ENCODE measurements at places on chromosomes 1 and 21.

- no peak for DNase-seq
These were observed 43.4 kb downstream of the RSPH1 start for GRCh38 chr21:42452401-42453223.

GRCh38 chr1:38848071-38848470, 11.5 kb downstream of the RRAGC start:
- no peak for DNase-seq

DNA sequence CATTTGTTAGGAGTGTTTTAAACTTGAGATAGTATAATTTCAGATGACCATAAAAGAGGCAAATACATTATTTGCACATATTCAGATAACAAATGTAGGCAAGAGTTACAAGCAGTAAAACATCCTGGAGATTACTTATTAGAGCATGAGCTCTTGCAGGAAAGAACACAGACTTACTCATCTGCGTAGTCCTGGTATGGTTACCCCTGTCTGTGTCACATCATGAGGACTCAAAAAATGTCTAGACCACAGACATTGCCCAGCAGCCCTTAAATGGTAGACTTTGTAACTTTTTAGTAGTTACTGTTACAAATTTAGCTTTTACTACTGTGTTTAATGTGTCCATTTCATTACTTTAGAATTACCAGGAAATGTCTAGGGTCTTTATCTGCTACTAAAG, 12.8 kb downstream of the CACHD1 start:
- no peak for DNase-seq

GRCh38 chr1:25922971-25923552, 16.8 kb upstream of the STMN1 start:
- no peak for DNase-seq

DNA sequence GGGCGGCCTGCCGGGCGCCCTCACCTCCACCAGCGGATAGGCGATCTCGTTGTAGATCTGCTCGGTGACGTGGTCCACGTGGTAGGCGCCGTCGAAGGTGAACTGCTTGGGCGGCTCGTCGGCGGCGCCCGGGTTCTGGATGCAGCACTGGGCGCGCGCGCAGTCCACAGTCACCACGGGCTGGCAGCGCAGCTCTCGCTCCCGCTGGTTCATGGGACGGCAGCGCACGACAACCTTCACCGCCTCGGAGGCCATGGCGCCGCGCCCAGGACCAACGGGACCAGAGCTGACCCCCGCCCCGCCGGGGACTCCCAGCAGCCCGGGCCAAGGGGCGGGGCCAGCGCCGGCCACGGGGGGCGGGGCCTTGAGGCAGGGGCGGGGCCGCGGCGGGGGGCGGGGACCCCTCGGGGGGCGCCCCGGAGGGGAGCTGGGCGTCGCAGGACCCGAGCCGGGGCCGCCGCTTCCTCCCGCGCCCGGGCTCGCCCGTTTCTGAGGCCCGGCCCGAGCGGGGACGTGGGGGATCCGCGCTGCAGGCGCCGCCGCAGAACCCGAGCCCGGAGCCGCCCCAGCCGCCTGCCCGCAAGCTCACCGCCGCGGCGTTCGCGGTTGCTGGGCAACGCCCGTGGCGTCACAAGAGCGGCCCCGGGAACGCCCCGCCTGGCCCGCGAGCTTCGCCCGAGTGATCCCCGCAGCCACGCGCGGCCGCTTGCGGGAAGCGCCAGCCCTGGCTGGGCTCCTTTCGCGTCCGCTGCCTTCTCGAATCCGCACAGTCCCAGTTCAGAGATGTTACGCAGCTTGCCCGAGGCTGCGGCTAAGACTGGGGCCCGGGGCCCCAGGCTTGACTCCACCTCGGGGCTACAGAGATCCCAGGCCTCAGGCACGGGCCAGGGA, at the start of gene KIF17:
Gene KIF17 (minus strand): TSS at position 556 of the 891 bp plus-strand sequence. CDS start 301 bp downstream, at position 255.
- peak; percentile 48 for DNase-seq

Measured in stimulated activated CD8-positive, alpha-beta memory T cell treated with anti-CD3 and anti-CD28 coated beads, Interleukin-4, amount 100 ng/mL, for 24 hours (primary cell).